ENCODE measurements at places on chromosomes 5 and 9. TPM values are rescaled to one million over a fixed set of nuclear protein-coding genes. Genes with fewer than 3 reads are reported as not detected.
A peak's percentile ranks its signal among the peaks of the same experiment; 100 is the strongest.

GRCh38 chr9:74645007-74645639 is 148.0 kb downstream of the RORB start:
- peak; percentile 4 for DNase-seq

- DNase-seq: no peak
Measured at GRCh38 chr9:113875459-113876150, 504 bp upstream of the ZNF618 start.

- DNase-seq: no peak
Measured at GRCh38 chr9:109286571-109286977, 34.3 kb downstream of the EPB41L4B start.

DNA sequence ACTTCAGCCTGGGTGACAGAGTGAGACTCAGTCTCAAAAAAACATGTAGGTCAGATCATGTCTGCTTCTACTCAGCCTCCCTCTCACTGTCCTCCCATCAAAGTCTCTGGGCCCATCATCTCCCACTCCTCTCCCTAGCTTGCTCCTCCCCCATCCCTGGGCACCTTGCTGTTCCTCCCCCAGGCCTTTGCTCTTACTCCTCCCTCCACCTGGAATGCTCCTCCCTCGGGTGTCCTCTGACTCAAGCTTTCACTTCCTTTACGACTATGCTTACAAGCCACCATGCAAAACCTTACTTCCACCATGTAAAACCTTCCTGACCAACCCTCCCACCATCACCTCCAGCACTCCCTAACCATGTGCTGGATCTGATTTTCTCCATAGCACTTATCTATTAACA is 51.5 kb downstream of the MTMR12 start:
- peak; percentile 28 for DNase-seq

GRCh38 chr9:127941062-127941960 is 3.7 kb upstream of the DPM2 start:
- DNase-seq: no peak

GRCh38 chr9:110192531-110193261 is 15.3 kb downstream of the C9orf152 start:
- no peak for DNase-seq

GRCh38 chr9:132068605-132069004 is 11.1 kb downstream of the MED27 start:
- no peak for DNase-seq

DNA sequence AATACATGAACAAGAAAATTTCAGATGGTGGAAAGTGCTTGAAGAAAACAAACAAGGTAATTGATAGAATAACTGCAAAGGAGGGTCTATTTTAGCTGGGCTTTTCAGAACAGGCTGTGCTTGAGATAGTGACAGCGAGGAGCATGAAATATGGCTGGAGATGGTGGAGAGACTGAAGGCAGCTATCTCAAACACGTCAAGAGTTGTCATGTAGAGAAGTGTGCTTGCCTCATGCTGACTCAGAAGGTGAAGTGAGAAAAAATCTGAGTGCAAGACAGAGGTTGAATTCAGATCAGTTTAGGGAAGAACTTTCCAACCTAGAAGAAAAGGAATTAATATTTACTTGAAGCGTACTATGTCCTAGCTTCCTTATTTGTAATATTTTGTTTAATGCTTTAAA is 115.5 kb upstream of the RANBP3L start:
- no peak for DNase-seq

- DNase-seq: no peak
Measured at GRCh38 chr5:126680191-126680817, 79.6 kb downstream of the PHAX start.

DNA sequence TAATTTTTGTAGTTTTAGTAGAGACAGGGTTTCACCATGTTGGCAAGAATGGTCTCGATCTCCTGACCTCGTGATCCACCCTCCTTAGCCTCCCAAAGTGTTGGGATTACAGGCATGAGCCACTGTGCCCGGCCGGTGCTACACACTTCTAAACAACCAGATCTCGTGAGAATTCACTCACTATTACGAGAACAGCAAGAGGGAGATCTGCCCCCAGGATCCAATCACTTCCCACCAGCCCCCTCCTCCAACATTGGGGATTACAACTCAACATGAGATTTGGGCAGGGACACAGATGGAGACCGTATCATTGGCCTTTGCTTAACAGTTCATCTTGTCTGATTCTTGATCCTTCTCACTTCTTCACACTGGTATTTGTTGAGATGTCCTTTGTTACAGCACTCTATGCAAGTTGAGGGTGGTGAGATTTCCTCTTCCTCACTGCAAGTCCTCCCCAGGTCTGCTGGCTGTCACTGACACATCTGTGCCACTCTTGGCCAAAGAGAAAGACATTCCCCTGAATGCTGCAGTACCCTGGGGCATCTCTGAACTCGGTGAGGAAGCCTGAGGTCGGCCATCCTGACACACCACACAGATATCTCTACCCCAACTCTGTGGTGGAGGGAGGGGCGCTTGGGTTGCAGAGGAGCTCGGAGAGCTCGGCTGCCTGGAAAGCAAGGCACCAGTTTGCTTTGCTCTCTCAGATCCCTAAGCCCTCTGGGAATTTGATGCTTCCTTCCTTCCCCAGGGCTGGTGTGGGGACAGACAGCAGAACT is 4.2 kb upstream of the SUB1 start:
- DNase-seq: no peak

- no peak for DNase-seq
Measured at GRCh38 chr5:113128082-113128481, 151.5 kb downstream of the DCP2 start.

DNA sequence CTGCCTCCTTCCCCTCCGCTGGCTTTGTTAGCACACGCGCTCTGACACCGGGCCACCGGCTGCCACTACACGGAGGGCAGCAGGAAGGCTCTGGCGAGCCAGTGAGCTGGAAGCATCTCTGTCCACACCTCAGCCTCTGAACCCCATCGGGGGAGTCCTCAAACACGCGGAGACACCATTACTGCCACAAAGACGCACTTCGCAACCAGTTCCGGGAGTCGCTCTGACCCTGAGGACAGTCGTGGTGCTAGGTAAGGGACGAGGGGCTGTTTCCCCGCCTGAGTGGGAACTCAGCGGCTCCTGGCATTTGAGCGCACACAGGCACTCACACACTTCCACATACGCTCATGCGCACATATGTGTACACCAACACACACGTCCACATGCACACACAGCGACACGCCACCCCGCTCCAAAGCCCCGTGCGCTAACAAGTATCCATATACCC is 160.0 kb downstream of the C9orf152 start:
- no peak for DNase-seq

DNA sequence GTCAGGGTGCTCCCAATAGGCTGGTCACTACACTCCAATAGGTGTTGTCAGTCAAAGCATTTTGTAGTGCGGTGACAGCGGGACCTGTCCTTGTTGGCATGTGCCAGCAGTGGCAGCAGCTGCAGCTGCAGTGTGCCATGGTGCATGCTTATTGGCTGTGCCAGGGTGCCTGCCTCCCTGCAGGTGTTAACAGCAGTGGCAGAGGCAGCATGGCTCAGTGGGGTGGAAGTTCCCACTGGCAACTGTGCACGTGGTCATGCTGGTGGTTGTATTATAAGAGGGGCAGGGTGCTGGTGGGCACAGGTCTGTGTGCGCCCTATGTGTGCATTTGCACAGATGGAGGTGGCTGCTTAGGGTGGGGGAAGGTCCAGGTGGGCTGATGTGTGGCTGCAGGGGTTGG is 133.7 kb upstream of the EDIL3 start:
- no peak for DNase-seq

GRCh38 chr9:130890870-130891687 is 5.5 kb downstream of the QRFP start:
- DNase-seq: no peak

DNA sequence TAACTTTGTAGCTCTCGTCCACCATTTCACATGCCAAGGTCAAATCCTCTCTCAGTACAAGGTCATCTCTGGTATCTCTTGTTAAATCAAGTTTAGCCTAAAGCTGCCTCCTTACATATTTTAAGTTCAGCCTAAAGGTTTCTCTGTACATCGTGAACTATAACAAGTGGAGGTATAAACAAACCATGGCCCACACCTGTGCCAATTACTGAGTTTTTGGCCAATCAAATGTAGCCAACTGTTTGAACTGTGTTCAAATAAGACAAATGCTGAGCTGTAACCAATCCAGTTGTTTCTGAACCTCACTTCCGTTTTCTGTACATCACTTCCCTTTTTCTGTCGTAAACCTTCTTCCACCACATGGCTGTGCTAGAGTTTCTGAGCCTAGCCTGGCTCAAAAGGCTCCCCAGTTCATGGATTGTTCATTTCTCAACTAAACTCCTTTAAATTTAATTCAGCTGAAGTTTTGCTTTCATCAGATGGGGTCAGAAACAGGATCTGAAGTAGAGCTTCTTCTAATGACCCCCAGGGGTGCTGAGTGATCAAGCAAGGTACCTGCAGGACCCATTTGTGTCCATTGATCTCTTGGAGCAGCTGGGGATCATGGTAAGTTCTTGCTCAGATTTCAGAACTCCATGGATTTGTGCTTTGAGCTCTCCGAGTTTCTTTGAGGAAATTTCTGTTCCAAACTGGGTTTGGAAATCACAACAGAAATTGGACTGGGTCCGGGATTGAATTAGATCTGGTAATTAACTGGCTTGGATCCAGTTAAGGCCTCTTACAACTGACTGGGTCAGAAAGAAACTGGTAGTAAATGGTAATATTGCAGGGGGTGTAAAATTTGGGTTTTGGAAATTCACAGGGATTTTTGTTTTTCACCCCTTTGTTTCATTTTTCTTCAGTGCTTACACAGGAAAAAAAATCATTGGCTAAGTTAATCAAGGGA is 11.0 kb upstream of the NANS start:
- DNase-seq: peak; percentile 39

DNA sequence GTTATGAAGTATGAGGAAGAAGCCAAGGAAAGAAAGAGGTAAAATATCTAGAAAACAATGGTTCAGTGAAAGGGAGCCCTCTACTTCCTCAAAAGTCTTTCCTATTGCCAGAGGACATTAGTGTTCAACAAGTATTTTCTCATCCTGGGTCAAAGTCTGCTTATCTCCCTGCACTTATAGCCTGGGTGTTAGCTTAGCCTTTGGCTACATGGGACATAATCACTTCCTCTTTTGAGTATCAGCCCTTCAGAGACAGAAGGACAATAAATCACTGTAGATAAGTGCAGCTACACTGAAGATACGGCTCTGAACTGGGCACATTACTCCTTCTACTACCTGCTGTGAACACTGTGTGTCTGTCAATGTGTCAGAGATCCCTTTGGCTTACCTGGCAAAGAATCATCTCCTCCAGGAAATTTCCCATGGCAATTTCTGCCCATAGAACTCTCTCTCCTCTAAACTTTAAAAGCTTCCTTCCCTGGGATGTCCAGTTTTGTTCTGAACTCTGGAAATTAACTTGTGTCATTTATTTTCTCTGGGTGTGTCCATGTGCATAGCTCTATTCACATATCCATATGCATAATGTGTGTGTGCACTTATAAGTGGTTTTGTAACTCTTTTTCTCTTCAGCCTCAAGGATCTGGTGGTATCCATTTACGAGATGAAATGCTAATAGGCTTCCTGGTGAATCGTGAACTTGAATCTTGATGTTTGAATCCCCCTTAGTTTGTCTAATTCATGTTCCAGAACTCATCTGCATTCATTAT is 30.0 kb upstream of the RECK start:
- DNase-seq: no peak

GRCh38 chr5:16585041-16585667 is 31.6 kb downstream of the RETREG1 start:
- peak; percentile 5 for DNase-seq

GRCh38 chr5:66164044-66164790 is 20.1 kb downstream of the SREK1 start:
- no peak for DNase-seq

DNA sequence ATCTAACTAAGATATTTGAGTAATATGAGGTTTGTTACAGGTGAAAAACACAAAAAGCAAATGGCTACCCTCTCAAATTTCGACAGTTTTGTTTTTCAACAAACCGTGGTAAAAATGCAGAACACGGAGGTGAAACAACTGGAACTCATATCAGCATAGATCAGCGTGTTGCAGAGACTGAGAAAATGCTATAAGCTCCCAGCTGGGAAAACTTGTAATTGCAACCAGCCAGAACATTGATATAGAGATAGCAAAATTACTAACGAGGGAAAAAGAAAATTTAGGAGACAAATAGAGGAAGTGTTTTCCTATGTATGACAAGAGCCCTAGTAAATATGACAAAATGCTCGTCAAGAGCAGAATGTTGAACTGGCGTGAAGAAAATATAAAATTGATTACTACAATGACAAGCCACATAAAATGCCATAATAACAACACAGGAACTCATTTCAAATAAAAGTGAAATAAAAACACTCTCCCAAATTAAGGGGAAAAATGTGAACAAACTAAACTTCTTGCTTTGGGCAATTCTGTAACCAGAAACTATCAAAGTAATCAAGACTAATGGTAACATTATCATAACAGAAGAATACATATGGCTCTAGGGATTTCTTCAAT is 1989.8 kb downstream of the EFNA5 start:
- DNase-seq: no peak

- no peak for DNase-seq
Measured at GRCh38 chr9:111621895-111622480, 9.1 kb upstream of the DNAJC25 start.

- DNase-seq: no peak
Measured at GRCh38 chr5:145521066-145521465, 314.1 kb downstream of the PRELID2 start.

GRCh38 chr9:124256517-124257069 is 1.2 kb upstream of the NEK6 start:
- DNase-seq: no peak

GRCh38 chr5:159851053-159851452 is 65.2 kb upstream of the ADRA1B start:
- DNase-seq: no peak

The CAST gene
- total RNA-seq: 97.5 TPM

The BAAT gene
- total RNA-seq: not detected

The SPINK6 gene
- total RNA-seq: not detected

The CBY3 gene
- not detected for total RNA-seq

The IFNA13 gene
- not detected for total RNA-seq

The FBXL7 gene
- total RNA-seq: not detected

The SIL1 gene
- 29.7 TPM for total RNA-seq

The INSYN2B gene
- not detected for total RNA-seq

The HAND1 gene
- not detected for total RNA-seq

The ARID3C gene
- total RNA-seq: not detected

The PAX5 gene
- total RNA-seq: 0.61 TPM

The ZNF883 gene
- total RNA-seq: 1.0 TPM

The FOXD4L6 gene
- not detected for total RNA-seq

The GEMIN5 gene
- 30.5 TPM for total RNA-seq

The HAVCR2 gene
- 34.4 TPM for total RNA-seq

The RGP1 gene
- 18.4 TPM for total RNA-seq

The TPPP gene
- total RNA-seq: 0.10 TPM
